Cerebellar nuclear complex (tissue), 1 donor: ENCODE measurements at places on chromosomes 4 and X.

- DNase-seq = no peak
Observed at GRCh38 chr4:73669410-73670183, 49.4 kb upstream of the RASSF6 start.

GRCh38 chr4:82201303-82201702, 172.5 kb downstream of the HNRNPD start:
- DNase-seq = no peak

GRCh38 chrX:16125520-16126149, 2.3 kb downstream of the GRPR start:
- no peak for DNase-seq

DNA sequence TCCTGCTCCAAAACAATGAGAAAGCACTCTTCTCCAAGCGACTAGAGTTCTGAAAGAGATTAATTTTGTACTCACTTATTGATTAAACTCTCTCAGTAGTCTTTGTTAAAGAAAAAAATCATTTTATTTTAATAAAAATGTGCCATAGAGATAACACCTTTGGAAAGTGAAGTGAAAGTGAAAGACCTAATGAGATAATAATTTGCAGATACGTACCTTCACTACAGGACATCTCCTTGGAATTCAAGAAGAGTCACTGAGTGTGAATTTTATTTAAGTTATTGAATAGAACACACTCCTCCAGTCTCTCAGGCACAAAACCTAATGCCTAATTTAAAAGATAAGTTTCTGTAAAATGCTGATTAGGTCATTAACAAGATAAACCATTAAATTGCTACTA, 1070.6 kb upstream of the GRID2 start:
- DNase-seq = no peak

- DNase-seq = no peak
Observed at GRCh38 chr4:105352826-105353225, 121.0 kb downstream of the PPA2 start.

- DNase-seq = no peak
Observed at GRCh38 chrX:16992951-16993350, 46.5 kb downstream of the REPS2 start.
